ENCODE measurements at places on chromosomes 3 and 15.

DNA sequence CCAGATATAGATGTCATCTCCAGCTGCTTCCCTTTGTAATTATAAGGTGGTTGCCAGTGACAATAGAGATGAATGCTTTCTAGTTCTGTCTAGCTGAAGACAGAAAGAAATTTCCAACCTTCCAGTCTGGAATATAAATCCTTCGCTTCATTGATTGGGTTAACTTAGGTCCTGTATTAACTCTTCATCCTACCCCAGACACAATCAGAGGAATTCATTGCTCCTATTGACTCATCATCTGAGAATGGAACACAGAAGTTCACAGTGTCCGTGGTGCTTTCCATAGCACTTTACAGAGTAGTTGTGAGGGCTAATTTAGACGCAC, 241.4 kb downstream of the NFKBIZ start:
- no peak for DNase-seq

- DNase-seq, result no peak
Measured at GRCh38 chr15:66779331-66780009, 77.4 kb downstream of the SMAD6 start.

DNA sequence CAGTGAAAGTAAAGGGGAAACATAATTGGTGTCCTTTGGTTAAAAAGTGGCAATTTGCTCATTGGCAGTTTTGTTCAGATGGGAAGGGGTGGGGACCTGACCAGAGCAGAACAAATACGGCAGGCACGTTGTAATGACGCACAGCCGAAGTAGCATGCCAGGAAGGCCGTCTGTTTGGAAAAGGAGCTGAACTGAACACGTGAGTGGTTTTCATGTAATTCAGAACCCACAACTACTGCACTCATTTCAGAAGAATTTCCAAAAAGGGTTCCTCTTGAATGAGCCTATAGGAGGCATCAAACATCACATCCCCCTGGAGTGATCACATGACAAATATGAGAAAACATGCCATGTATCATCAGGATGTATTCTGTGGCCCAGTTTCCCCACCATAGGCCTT, 42.9 kb upstream of the LMCD1 start:
- no peak for DNase-seq

DNA sequence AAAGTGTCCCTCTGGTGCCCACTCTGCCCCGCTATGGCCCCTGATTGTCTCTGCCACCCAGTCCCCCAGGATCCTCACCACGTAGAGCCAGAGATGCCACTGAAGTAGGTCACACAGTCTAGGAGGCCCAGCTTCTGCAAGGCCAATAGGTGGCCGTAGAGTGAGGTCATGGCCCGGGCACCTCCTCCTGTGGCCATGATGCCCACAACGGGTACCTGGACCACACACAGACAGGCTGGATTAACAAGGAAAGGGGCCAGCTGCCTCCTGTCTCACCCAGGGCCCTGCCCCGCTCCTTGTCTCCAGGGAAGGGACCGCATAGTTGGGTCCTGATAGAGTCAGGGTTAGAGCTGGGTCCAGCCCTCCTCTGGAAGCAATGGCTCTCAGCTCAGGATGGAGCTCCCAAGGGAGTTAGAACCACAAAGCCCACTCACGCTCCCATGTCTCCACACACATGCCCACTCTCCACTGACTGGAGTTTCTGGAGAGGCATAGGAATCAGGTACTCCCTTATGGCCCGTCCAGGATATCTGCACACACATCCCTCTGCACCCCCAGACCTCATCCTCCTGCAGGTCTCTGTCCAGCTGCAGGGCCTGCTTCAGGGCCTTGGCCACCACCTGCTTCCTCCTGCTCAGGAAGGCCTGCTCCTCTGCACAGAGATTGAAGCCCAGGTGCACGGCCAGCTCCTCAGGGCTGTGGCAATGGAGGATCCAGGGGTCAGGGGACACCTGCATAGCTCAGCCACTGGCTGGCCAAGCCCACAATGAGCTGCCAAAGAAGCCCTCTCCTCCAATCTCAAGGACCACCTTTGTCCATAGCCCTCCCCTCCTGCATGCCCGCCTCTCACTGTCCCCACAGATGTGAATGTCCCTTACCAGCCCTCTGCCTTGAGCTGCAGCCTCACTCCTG, 13.2 kb downstream of the PLA2G4D start:
- no peak for DNase-seq

DNA sequence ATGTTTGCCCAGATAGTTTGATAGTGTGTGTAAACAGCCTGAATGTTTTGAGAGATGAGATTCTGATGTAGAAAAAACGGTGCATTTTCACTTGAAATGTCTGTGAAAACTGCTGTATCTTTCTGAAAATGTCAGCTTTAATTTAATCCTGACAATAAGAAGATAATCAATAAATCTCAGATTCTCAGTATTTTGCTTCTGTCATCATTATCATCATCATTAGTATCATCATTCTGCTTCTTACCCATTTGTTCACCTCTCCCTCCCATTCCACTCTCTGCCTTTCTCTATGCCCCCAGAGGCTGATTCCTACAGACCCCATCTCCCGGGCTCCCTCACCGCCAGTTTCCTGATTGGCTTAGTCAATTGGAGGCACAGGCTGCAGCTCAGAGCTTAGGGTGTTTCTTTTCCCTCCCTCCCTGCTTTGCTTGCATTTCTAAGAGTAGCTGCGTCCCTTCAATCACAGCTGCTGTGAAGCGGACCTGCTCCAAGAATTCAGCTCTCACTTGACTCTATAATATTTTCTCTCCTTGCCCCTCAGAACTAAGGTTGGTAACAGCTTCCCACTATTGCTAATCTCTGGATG, 8.2 kb upstream of the SNTN start:
- DNase-seq, result no peak

GRCh38 chr15:38758043-38758442, 193.4 kb upstream of the RASGRP1 start:
- peak; percentile 8 for DNase-seq

GRCh38 chr3:144821583-144821982, 850.0 kb downstream of the DIPK2A start:
- DNase-seq, result no peak

DNA sequence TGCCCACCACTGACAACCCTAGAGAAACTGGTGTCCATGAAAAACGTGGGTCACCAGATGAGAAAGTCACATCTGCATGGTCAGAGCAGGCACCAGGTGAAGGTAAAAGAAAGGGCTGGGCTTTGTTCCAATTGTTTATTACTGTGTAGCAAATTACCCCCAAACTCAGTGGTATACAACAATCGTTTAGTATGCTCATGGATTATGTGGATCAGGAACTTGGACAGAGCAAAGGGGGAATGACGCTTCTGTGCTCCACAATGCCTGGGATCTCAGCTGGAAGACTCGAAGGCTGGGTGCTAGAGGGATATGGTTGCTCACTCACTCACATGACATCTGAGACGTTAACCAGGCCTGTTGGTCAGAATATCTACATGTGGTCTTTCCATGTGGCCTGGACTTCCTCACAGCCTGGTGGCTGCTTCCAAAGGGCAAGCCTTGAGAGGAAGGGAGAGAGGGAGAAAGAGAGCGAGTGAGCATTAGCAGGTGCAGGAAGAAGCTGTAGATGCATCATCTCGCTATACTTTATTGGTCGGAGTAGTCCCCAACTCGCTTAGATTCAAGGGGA, 44.9 kb downstream of the LPP start:
- no peak for DNase-seq

Measured in PC-9 (cell line).